ENCODE measurements at places on chromosomes 2 and 18.

DNA sequence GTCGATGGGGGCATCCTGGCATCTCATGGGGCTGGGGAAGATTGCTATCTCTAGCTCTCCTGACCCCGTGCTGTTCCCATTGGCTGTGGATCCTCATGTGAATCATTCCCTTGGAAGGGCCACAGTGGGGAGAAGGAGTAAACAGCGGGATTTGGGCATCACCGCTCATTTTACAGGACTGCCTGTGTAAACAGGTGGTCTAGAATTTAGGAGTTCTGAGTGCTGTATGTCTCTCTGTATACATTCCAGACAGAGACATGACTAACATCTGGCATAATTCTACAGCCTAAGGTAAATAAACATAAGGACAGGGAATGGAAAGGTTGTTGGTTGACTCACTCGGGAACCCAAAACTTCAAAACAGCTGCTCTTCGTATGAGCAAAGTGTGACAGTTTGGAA lies 92.7 kb downstream of the COPS8 start:
- no peak for DNase-seq

DNA sequence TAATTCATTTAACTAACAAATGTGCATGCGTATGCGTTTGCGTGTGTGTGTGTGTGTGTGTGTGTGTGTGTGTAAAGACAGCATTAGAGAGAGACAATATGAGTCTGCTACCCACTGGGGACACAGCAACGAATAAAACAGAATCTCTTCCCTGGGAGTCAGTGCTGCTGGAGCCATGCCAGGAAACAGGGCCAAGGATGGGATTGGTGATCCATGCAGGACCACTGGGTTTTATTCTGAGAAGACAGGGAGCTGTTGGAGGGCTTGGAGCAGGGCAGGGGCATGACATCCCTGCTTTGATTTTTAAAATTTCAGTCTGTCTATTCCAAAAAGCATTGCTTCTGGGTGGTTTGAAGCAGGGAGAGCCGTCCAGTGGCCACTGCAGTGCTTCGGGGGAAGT lies 62.9 kb downstream of the PDCL3 start:
- DNase-seq = no peak

GRCh38 chr2:55437515-55438390 lies 18.1 kb upstream of the CCDC88A start:
- DNase-seq = no peak

DNA sequence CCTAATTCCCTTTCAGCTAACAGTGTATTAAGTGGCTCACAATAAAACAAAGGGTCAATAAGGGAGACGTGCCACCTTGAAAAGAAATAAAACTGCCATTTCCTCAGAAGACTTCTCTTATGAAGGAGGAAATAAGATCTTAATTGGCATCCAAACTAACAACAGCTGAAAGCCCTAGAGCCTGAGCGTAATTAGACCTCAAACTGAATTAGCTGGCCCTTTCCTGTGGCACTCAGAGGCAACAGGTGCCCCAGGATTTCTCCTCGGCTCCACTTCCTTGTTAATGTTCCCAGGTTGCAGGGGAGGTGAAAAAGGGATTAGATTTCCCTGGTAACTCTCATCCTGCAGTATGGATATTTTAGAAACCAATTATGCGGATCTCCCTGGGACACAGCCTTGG lies 804.3 kb downstream of the DCDC2C start:
- no peak for DNase-seq

- DNase-seq = no peak
These were observed 135.7 kb downstream of the NUP35 start for GRCh38 chr2:183259921-183260320.

GRCh38 chr18:57466745-57467409 lies 31.7 kb downstream of the ONECUT2 start:
- no peak for DNase-seq

GRCh38 chr2:31979956-31980355 lies 30.9 kb downstream of the MEMO1 start:
- DNase-seq = no peak

DNA sequence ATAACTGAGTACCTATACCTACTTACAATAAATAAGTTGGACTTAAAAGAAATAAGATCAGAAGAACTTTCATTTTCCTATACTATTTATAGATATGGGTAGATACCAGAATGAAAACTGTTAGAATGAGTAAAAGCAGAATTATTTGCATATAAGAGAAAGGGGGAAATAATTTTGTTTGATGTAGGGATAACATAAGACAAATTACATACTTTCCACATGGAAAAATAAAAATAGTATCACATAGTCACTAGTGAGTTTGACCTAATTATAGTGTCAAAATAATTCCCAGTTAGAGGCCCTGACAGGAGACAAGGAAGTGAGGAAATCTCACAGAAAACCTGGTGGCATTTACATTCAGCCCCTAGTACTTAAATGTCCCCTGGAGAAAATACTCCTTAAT lies 28.6 kb downstream of the KCMF1 start:
- no peak for DNase-seq

Data from stimulated activated CD4-positive, alpha-beta T cell treated with anti-CD3 and anti-CD28 coated beads, TNF-alpha, amount 100 ng/mL, for 24 hours (primary cell).